ENCODE measurements at places on chromosomes 12 and 14.

- no peak for DNase-seq
Measured at GRCh38 chr14:93925374-93925895, 1.7 kb upstream of the FAM181A start.

DNA sequence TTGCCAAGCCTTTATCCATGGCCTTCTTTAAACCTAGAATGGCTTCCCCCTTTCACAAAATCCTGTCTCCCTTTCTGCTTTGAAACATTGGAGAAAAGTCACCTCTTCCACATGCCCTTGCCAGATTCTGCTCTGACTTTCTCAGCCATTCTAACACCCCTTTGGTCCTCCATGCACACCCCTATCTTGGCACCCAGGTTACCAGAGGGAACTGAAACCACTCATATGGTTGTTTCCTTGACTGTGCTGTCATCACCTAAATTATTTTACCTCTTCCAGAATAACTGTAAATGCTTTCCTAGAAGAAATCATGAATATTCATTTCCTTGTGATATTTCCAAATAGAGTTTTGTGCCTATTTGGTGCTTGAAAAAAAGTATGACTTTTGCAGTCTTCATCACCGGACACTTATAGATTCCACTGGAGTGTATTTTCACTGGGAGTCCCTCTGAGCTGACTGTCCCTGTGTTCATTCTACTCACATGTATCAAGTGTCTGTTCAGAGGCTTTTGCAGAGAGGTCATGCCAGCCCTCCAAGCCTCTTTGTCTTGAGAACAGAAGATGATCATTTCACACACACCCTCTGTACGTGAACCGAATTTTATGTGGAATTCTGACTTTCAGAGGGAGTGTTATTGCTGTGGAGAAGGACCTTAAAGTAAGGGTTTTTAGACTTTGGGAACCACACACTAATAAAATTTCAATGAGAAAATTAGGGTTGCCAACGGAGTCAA is 74.1 kb downstream of the PLXNC1 start:
- DNase-seq: no peak

- DNase-seq: no peak
Measured at GRCh38 chr14:96393071-96393691, 1.3 kb downstream of the AK7 start.

- no peak for DNase-seq
Measured at GRCh38 chr14:36454599-36455240, 65.3 kb downstream of the NKX2-1 start.

DNA sequence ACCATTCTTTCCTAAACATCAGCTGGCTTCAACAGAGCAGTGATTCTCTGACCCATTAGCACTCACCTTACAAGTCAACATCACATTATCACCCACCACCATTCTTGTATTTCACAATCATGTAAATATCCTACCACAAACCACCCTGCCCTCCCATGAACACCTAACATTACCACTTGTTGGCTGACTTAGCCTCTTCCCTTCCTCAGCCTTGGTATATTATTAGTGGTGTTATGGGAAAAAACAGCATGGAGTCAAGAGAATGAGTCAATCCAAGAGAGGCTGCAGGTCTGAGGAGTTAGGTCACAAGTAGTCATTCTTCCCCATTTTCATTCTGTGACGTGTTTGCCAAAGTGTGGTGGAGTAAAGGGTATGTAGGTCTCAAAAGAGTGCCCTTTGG is 22.3 kb upstream of the MGP start:
- no peak for DNase-seq

GRCh38 chr14:102162487-102162886 is 22.8 kb downstream of the WDR20 start:
- DNase-seq: no peak

GRCh38 chr12:6360578-6361490 is 14.5 kb downstream of the SCNN1A start:
- DNase-seq: no peak

DNA sequence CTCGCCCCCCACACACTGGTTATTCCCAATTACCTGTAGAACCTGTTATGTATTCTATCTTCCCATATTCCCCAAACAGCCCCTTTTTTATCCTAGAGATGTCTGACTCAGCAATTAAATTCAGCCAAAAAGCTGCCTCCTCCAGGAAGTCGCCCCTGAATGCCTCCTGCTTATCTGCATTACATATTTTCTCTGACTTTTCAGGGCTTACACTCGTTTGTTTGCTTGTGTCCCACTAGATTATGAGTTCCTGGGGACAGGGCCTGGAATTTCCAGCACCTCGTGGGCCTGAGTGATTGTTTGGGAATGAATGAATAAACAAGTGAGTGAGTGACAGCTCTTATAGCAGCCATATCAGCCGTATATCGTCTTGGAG is 99.3 kb upstream of the RFLNA start:
- DNase-seq: no peak

- DNase-seq: no peak
Measured at GRCh38 chr14:33781236-33781635, 169.6 kb downstream of the EGLN3 start.

- DNase-seq: no peak
Measured at GRCh38 chr12:6052940-6053329, 71.5 kb downstream of the VWF start.

- DNase-seq: no peak
Measured at GRCh38 chr12:109447482-109447881, 29.6 kb downstream of the KCTD10 start.

DNA sequence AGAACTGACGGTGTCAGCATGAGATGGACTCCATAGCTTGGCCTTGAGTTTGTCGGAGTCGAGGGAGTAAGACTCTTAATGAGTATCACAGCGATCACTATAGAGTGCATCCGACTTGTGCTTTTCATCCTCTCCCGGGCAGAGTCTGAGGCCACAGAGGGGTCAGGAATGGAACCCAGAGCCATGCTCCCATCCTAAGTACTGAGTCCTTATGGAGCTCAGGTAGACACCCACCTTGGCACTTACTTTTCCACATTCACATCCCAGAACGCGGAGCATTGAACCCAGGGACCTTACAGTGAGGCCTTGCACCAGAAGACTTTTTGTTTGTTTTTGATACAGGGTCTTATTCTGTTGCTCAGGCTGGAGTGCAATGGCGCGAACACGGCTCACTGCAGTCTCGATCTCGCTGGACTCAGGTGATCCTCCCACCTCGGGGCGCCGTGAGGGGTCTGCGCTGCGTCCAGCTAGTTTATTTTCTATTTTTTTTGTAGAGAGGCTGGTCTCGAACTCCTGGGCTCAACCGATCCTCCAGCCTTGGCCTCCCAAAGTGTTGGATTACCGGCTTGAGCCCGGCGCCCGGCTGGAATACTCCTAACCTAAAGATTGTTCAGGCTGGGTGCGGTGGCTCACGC is 719 bp upstream of the SRSF9 start:
- DNase-seq: no peak

DNA sequence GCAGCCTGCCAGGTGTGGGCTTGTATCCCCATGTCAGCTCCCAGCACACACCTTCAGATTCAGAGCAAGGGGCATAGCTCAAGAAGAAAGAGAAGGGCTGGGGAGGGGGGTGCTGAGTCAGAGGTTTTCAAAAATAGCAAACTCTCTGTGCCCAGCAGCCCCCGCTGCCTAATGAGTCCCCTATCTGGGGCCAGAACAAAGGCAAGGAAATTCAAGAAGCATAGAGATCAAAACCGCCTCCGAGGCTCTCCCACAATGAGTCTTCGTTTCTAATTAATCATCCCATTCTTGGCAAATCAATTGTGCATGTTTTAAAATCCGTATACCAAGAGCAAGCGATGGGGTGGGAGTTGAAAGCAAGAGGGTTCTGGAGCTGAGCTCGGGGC is 19.5 kb upstream of the CMKLR1 start:
- no peak for DNase-seq

- DNase-seq: no peak
Measured at GRCh38 chr14:104820669-104821228, 19.8 kb downstream of the ZBTB42 start.

DNA sequence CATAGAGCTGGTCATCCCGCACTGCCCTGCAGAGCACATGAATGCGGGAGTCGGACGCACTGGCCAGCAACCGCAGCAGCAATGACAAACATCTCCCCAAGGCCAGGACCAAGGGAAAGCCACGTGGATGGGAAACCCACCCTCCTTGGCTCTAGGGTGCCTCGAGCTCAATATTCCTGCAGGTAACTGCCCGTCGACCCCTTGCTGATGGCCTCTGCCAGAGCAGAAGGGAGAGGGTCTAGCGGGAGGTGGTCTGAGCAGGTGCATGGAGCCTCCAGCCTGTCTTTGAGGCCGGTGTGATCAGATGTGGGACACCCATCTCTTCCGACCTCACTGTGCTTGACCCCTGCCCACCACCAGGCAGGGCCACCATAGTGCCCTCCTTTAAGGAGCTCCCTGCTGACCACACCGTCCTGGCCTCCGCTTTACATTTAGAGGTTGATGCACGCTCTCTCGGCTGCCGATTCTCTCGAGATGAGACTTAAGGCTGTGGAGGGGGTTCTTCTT is 89.7 kb downstream of the PIWIL1 start:
- no peak for DNase-seq

GRCh38 chr14:93929048-93929535 is 1.9 kb downstream of the FAM181A start:
- DNase-seq: no peak

- DNase-seq: no peak
Measured at GRCh38 chr12:132926415-132926833, 29.7 kb downstream of the ZNF605 start.

GRCh38 chr14:69039288-69039628 is 60.2 kb upstream of the ACTN1 start:
- no peak for DNase-seq

DNA sequence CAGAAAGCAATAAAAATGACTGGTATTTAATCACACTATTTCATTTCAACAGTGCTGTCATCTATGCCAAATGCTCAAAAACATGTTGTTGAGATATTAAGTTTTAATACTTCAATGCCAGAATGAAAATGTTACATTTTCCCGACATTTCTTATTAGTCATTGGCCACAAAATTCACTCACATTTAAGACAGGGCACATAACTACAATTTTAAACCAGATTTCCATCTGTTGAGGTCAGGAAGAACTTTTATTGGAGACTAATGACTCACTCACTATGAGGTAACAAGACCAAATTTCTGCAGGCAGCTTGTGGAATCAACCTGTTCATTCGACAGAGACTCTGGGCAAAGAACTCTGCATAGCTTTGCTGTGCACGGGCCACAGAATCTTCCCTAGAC is 36.8 kb downstream of the PPTC7 start:
- no peak for DNase-seq

GRCh38 chr12:96152164-96152563 is 42.0 kb upstream of the ELK3 start:
- DNase-seq: no peak

DNA sequence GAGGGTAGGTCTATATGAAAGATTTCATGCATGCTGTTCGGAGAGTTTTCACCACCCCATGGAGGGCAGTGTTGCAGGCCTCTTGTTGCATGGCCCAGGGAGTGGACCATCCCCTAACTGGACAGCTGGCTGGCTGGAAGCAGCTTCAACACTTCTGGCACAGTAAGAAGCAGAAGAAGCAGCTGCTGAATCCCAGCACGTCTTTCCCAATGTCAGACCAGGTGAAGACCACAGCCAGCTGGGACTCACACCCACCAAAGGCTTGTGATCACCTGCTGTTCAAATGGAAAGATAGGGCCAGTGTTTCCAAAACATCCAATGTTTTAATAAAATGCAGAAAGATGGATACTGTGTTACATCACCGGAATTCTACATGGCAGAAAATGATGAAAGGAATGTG is 1423.6 kb downstream of the AACS start:
- no peak for DNase-seq

- no peak for DNase-seq
Measured at GRCh38 chr12:104469066-104469465, 12.3 kb downstream of the CHST11 start.

DNA sequence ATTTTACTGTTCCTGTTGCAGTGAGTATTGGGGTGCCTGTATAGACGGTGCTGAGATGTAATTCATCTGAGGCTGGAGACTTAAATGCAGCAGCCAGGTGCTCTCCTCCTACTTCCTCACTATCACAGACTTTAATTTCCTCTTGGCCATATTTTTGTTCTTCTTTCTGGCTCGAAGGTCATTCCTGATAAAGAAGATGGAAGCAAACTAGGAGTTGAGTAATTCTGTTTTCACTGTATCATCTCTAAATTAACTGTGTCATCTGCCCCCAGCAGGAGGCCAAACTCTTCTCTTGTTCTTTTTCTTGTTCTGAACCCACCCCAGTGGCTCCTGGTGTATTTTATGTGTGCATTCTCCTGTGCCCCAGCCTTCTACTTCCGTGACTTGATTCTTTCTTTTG is 141.7 kb upstream of the ARHGAP5 start:
- DNase-seq: no peak

DNA sequence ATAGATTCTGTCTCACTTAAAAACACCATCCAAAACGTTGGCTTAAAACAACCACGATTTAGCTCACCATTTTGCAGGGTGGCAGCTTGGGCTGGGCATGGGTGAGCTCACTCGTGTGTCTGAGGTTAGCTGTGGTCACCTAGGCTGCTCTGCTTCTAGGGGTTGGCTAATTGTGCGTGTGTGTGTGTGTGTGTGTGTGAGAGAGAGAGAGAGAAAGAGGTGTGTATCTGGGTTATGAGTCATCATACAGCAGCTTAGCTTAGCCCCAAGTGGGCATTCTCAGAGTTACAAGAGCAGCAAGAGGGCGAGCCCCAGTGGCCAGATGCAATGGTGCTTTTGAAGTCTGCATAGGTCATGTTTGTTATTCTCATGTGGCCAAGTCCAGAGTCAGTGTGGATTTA is 6.0 kb downstream of the FBXW8 start:
- no peak for DNase-seq

DNA sequence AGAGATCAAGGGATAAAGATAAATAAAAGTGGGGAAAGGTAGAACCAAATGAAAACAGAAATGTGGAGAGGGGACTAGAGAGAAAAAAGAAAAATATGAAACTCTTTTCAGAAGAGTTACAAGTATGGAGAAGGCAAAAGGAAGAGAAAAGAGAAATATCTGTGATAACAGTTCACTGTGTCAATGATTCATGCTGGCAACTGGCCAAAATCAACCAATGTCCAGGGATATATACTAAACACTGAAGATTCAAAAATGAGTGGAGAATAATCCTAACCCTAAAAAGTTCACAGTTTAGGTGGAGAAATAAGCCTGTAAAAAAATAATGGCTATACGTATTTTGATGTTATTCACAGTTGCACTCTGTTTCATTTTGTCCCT is 372.3 kb upstream of the KITLG start:
- DNase-seq: no peak

DNA sequence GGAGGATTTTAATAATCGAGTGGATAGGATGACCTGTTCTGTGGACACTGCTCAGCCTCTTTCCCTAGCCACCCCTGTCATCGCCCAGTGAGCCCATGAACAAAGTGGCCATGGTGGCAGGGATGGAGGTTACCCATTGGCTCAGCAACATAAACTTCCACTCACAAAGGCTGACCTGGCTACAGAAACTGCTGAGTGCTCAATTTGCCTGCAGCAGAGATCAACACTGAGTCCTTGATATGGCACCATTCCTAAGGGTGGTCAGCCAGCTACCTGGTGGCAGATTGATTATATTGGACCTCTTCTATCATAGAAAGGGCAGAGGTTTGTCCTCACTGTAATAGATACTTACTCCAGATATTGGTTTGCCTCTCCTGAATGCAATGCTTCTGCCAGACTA is 465.4 kb upstream of the FBXO33 start:
- no peak for DNase-seq
